ENCODE measurements at places on chromosomes 7 and 10.

DNA sequence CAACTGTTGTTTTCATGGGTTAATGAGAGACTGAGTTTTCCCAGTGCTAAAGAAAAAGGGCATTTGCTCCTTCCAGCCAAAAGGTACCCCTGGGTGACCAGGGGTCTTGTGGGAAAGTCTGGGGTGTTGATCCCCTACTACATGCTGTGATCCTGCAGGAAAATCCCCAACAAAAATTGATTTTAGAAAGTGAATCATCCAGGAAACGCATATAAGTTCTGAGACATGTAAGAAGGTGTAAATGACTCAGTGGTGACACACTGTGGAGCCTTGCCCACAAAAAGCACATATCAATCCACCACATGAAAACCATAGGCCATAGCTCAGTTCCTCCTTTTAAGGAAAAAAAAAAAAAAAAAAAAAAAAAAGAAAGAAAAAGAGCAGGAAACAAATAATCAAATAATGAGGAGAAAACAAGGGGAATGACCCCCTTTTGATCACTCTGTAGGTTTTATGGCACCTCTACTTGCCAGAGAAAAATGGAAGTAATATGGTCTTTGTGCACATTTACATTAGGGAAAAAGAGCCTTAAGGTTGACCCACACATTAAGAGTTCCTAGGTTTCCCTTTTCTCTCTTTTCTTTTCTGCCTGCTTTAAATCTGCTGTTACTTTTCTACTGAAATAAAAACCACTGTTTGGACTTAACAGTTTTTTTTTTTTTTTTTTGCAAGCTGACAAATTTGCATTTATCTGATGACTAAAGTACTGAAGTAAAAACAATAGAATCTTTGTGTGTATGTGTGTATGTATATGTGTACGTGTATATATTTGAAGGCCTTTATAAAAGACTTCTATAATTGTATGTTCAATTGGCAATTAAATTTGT lies 386.0 kb downstream of the KIF20B start:
- no peak for DNase-seq

DNA sequence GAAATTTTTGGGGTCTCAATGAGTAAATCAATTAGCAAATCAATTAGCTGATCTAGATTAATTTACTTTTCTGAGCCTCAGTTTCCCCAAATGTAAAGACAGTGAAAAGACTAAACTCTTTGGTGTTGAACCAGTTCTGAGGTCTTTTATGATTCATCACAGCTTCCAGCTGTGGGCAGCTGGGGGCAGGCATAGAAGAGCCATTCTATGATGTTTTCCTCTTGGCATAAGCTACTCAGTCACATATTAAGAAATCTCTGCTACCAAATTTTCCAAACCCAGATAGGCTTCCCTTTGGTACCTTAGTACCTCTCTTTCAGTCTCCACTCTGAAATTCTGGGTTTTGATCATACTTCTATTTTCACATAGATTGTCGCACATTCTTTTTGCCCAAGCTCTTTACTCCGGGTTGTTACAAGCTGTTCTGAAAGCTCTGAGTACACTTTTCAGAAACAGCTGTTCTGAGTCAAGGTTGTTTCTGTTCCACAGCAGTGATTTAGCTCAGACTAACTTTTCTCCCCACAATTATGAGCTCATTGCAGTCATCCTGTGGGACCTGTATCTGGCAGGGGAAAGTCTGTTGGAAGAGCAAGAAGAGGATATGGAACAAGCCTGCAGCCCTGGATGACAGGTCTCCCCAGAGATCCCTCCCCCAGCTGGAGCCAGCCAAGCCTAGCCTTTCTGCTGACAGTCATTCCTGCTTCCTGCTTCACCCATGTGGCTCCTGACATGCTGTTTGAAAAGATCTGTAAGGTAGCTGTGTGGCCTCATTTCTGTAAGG lies 599.6 kb upstream of the GHITM start:
- DNase-seq, result no peak

- DNase-seq, result no peak
Observed at GRCh38 chr7:5397736-5398135, 25.9 kb downstream of the TNRC18 start.

DNA sequence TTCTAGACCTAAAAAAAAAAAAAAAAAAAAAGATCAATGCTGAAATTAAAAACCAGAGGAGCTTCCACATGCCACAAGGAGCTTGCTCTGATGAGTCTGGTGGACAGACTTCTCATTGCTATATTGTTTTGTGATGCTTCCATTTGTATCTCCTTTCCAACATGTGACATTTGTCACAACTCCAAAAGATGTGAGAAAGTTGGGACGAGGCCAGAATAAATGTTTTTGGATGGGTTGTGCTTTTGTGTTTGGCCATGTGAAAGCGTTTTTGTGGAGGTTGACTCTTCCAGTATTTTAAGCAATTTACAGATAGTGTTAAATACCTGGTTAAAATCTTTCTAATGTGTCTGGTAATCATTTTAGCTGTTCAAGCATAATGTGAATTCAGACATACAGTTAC lies 280.1 kb downstream of the SKAP2 start:
- no peak for DNase-seq

GRCh38 chr10:47246406-47247147 lies 53.4 kb upstream of the GDF10 start:
- DNase-seq, result no peak

DNA sequence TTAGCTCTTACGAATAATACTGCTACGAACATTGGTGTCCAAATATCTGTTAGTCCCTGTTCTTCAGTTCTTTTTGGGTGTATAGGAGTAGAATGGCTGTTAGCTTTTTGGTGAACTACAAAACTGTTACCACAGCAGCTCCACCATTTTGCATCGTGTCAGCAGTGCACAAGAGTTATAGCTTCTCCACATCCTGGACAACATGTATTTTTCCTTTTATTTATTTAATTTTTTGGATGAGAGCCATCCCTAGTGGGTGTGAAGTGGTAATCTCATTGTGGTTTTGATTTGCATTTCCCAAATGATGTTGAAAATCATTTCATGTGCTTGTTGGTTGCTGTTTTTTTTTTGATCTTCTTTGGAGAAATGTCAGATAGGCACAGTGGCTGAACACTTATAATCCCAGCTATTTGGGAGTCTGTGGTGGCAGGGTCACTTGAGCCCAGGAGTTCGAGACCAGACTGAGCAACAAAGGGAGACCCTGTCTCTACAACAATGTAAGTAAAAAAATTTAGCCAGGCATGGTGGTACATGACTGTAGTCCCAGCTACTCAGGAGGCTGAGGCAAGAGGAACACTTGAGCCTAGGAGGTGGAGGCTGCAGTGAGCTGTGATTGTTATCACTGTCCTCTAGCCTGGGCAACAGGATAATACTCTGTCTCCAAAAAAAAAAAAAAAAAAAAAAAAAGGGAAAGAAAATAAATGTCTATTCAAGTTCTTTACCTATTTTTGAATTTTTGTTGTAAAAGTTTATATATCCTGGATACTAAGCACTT lies 31.7 kb downstream of the TRIM24 start:
- DNase-seq, result no peak

GRCh38 chr7:44956157-44956766 lies 22.6 kb downstream of the MYO1G start:
- DNase-seq, result no peak

GRCh38 chr10:89115876-89116627 lies 91.1 kb downstream of the CH25H start:
- DNase-seq, result no peak
